ENCODE measurements at places on chromosomes 13 and 19.

- DNase-seq = no peak
Measured at GRCh38 chr13:33186861-33187291, 98.7 kb downstream of the STARD13 start.

- no peak for DNase-seq
Measured at GRCh38 chr13:111153977-111154332, 38.8 kb downstream of the ARHGEF7 start.

DNA sequence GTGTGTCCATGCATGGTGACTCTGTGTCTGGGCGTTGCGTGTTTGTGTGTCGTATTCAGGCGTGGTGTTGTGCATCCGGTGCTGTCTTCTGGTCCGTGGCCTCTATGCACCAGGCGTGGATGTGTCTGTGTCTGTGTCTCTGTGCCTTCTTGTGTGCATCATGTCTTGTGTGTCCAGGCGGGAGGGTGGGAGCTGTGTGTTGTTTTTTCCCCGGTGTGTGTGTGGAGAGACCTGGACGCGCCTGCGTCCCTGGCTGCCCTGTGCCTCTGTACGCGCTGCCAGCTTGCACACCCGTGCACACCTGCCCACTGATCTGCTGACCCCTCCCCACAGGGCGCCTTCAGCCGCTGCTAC, 1.1 kb downstream of the PLK5 start:
- no peak for DNase-seq

DNA sequence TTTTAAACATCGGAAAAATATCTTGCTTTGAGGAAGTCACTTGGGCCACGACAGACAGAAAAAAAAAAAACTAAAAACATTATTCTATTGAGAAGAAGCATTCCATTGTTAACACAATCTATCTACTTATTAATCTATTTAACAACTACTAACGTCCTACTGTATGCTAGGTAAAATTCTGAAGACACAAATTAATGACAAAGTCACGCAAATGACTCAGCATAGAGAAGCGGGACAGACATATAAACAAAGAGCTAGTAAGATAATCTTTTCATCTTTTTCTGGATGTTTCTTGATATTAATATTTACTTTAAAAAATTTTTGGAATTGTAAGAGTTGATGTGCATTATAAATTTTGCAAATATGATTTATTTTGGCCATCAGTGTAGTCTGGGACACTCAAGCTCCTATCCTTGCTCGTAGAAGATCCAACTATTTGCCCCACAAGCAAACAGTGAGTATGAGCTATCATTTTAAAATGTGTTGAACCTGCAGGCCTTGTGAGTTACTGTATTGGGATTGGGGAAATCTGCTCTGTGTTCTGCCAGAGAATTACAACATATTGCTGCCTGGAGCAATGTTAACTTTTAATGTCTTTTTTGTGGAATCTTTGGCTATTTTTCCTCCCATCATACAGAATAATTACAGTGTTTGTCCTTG, 109.1 kb downstream of the PCDH9 start:
- no peak for DNase-seq

- no peak for DNase-seq
Measured at GRCh38 chr13:109427695-109428094, 358.7 kb downstream of the IRS2 start.
